ENCODE measurements at places on chromosomes 7 and 10.

GRCh38 chr7:19107356-19108146 lies 9.9 kb downstream of the TWIST1 start:
- DNase-seq, result no peak

DNA sequence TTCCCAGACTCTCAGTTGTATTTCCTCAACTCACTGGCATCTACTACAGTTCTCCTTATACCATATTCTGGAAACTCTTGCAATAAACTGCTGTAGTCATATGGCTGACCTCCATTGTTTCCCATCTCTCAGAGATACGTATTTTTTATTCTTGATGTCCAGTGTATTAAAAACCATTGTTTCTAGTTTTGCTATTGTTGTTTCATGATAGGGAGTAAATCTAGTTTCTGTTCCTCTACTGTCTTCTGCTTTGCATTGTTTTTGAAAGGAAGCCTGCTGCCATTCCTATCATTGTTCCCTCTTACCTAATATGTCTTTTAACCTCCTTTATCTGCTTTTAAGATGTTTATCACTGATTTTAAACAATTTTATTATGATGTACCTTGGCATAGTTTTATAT lies 255.0 kb downstream of the ADK start:
- no peak for DNase-seq

DNA sequence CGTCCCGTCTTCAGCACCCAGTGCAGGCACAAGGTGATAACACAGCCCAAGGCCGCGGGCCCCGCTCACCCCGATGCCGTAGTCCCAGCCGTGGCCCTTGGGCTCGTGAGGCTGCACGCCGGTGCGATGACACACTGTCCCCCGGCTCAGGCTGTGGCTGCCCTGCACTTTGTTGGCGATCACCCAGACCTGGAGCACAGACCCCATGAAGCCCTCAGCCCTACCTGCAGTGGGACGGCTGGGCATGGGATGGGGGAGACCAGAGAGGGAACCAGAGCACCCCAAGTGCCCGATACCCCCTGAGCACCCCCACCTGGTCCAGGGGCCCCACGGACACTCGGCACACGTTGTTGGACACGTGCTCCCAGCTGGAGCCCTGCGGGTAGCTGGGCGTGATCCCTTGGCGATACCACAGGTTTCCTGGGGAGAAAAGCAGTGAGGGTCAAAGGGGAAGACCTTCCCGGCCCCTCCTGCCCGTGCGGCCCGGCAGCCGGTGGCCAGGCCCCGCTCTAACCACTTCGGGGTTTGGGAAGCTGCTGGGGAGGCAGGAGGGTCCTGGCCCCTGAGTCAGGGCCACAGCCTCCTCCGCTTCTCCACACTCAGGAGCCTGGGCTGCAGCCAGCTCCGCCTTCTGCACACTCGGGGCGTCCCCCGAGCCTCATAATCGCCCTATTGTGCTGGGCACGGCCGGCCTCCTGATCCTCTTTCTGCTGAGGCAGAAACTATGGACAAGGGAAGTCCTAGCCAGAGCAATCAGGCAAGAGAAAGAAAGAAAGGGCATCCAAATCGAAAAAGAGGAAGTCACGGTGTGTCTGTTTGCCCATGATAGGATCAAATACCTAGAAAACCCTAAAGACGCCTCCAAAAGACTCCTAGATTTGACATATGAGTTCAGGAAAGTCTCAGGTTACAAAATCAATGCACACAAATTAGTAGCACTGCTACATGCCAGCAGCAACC lies 6.7 kb downstream of the BHLHA15 start:
- no peak for DNase-seq

DNA sequence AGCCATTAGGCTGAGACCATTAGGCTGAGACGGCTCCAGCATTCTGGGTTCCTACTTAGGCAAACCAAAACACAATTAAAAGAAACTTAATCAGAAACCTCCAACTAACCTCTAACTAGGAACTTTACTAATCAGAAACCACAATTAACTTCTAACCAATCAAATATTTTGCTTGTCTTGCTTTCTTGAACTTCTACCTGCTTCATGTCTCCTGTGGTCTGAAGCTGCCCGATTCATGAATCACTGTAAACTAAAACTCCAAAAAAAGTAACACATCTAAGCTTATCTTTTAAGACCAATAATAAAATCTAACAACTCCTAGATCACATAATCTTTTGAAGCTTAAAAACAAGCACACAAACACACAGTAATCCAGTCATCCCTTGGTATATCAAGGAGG lies 76.1 kb downstream of the PDSS1 start:
- no peak for DNase-seq

DNA sequence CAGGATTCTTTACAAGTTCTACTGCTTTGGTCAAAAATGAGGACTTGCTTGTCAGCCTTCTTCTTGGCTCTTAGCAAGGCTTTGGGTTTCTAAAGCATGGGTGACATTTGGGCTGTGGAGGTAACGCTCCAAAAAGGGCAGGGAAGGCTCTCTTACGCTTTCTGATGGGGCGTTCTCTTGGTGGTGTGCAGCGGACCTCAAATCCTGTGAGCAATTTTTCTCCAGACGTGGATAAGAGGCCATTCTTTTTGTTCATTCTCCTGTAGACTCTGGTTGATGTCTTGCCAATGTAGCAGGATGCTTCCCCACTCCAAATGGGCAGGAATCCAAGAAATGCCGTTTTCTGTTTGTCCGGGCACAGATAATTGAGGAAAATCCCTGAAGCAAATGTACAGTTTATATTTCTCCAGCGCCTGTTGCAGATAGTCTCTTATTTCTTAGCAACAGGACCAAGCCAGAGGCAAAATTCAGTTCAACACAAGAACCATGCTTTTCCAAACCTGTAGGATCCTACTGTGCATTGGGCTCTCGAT lies 138.4 kb upstream of the NFE2L3 start:
- DNase-seq, result no peak
